ENCODE measurements at places on chromosomes 3 and 15.
A peak's percentile ranks its signal among the peaks of the same experiment; 100 is the strongest.

- no peak for DNase-seq
These were observed 63.6 kb downstream of the AAGAB start for GRCh38 chr15:67190813-67191212.

GRCh38 chr3:150577855-150578254 is 25.3 kb upstream of the SELENOT start:
- no peak for DNase-seq

- peak; percentile 77 for DNase-seq
These were observed 959 bp downstream of the SFMBT1 start for GRCh38 chr3:53044711-53045517.

DNA sequence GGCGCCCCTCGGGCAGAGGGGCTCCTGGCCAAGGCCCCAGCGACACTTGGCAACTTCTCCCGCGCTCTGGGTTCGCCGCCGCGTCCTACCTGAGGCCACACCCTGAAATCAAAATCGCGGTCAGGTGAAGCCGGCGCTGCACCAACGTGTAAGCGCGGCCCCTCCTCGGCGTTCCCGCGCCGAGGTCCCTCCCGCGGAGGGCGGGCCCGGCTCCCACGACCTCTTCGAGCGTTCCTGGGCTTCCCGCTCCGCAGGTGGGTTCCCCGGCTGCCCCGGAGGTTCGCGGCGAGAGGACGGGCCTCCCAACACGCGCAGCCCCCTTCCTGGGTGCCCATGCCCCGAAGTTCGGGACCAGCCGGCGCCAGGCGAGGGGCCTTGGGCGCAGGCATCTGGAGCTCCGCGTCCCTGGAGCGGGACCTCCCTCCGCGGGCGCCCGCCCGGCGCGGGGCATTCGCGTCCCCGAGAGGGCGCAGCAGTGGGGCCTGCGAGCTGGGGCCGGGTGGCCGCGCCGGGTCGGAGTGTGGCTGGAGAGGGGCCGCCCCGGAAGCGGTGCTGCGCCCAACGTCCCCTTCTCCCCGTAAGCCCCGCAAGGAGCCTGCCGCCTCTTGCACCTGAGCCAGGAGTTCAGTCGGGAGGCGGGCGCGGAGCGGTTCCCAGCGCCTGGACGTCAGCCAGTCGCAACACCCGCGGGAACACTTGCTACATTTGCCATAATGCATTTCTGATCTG is 13.7 kb downstream of the PAK6 start:
- DNase-seq: no peak

DNA sequence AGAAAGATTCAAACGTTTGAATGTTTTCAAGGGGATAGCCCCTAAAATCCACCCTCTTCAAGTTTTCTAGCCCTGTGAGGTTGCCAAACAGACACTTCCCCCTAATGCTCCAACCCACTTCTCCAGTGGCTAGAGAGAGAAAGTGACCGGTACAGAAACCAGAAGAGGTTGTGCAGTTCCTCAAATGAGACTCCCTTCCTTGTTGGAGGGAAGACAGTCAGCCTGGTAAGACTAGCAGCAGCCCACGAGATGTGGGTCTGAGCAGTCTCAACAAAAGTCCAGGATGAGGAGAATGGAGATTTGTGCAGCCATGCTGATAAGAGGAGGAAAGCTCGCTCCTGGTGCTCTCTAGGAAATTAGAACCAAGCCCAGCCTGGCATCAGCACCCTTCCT is 222.8 kb upstream of the TPRG1 start:
- peak; percentile 9 for DNase-seq

GRCh38 chr15:68783226-68784058 is 37.3 kb downstream of the ANP32A start:
- DNase-seq: peak; percentile 68

- DNase-seq: no peak
These were observed 3.6 kb downstream of the PLA2G4D start for GRCh38 chr15:42090781-42091180.

GRCh38 chr15:69469467-69470201 is 17.0 kb downstream of the RPLP1 start:
- no peak for DNase-seq

DNA sequence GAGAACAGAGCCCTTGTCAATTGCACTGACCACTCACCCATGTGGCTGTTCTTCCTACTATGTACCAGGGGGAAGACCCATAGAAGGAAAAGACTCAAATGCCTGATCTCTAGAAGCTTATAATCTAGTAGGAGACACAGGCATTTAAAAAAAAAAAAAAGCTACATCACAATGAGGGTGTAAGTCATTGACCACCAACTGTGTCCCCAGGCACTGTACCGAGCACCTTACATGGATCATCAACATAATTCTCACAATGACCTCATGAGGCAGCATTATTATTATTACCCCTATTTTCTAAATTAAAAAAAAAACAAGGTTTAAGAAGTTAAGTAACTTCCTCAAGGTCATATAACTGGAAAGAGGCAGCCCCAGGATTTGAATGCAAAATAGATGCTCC is 247.4 kb downstream of the SHOX2 start:
- DNase-seq: no peak

DNA sequence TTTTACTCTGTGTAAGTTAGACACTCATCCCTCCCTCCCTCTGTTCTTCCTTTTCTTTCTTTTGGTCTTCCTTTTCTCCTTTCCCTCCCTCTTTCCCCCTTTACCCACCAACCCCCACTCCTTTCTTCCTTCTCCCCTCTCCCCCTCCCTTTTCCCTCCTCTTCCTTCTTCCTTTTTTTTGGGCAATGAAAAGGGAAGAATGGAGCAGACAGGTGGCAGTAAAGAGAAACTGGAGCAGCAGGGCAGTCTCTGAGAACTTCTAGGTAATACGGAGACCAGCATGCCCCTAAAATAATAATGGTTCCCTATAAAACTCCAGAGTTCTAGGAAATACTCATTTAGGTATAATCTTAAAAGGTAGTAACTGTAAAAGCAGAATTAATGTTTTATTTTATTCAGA is 11.4 kb upstream of the GPR171 start:
- no peak for DNase-seq

DNA sequence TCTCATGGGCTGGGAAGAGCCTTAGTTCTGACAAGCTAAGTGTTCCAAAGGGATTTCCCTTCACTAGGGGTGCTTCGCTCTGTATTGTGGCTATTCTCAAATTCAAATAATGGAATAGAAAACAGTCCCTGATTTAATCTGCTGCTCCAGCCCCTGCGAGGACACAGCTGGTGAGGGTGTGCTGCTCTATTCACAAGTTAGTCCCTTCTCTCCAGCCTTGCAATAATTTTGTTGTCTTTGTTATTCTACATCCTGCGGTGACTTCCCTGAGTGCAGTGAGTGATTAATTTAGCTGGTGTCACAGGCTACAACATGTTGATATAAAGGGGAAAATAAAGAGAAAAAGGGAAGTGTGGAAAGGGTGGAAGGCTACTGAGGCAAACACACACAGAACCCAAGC is 180.5 kb upstream of the VEPH1 start:
- no peak for DNase-seq

- DNase-seq: no peak
These were observed 256.1 kb upstream of the TLE3 start for GRCh38 chr15:70353606-70354345.

DNA sequence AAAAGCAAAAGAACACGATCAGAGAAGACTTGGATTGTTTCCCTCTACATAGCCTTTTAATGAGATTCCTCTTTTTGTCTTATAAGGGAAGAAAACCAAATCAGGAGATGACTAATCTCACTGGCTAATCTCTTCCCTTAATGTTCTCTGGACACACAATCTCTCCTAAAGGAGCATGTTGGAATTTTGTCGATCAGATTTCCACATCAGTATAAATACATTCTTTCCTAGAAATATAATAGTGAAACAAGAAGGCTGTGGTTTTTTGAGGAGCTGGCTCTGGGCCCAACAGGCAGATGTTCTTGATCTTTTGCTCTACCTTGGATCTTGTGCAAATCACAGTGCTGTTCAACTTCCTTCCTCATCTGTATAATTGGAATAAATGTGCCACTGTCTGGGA is 94.0 kb downstream of the GTPBP8 start:
- DNase-seq: no peak

DNA sequence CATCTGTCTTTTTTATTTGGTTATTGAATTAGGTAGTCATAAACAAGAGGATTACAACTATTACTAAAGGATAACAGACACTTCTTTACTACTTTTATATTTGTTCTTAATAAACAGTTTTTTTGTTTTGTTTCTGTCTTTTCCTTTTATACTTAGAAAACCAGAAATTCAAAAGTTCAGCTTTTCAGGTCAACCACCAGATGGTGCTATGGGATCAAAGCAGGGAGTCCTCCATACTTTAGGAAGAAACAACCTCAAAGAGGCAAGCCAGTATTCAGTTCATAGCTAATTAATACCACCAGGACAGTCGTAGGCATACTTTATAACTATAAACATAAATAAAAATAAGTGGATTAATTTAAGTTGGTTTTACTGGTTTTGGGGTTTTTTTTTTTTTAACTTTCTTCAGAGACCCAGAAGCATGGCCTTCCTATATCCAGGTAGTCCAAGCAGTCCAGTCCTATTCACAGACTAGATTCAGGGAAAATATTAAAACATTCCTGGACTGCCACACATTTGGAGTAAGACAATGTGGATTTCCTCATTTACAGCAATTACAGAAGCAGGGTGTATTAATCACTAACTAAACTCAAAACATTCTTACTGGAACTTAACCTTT is 16.0 kb upstream of the EID1 start:
- DNase-seq: peak; percentile 70

DNA sequence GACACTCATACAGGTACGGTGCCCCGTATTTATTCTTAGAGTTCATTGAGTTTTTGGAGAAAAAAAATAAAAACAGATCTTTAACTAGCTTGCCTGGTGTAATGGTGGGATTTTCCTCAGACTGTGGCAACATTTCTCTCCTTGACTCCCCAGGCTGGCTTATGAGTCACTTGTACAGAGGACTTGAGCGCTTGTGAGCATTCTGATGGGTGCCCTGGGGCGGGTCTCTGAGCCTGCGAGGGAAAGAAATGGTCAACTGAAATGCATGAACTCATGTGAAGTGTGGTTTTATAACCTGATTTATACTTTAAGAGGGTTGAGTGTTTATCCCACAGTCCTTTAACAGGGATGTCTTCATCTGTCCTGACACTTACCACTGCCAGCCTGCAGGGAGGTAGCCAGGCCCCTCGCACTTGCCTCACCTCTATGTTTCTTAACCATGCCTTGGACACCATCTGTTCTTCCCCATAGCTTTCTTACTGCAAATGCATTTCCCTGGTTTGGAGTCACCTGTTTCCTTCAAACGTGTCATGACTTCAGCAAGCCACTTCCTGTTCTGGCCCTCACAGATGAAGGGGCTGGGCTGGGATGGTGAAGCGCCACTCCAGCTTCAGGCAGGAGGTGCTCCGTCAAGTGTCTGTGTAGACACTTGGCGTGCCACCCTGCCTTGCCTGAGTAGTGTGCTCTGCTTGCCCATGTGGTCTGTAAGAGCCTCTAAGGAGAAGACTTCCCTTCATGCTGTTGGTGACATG is 118.7 kb downstream of the PDE8A start:
- DNase-seq: peak; percentile 29

DNA sequence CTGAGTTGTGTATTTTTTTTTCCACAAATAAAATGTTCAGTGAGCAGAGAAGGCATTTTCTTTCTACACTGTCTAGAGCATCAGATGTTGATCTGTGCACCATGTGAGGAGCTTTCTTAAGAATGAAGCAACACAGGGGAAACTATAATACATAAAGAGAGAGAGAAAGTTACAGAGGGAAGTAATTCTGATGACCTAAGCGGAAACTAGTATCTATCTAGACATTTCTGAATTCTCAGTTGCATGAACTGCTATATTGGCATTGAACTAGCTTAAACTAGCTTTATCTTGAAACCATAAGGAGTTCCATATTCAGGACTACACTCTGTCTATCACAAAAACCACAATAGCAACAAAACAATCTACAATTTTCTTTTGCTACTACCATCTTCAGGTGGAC is 822.4 kb downstream of the VGLL3 start:
- DNase-seq: no peak

GRCh38 chr15:99989095-99989494 is 255.9 kb upstream of the LYSMD4 start:
- no peak for DNase-seq

GRCh38 chr15:99057020-99057419 is 47.9 kb upstream of the SYNM start:
- DNase-seq: no peak

GRCh38 chr3:155164306-155164705 is 84.2 kb downstream of the MME start:
- no peak for DNase-seq

GRCh38 chr3:124056846-124057245 is 64.9 kb upstream of the ROPN1 start:
- DNase-seq: no peak

DNA sequence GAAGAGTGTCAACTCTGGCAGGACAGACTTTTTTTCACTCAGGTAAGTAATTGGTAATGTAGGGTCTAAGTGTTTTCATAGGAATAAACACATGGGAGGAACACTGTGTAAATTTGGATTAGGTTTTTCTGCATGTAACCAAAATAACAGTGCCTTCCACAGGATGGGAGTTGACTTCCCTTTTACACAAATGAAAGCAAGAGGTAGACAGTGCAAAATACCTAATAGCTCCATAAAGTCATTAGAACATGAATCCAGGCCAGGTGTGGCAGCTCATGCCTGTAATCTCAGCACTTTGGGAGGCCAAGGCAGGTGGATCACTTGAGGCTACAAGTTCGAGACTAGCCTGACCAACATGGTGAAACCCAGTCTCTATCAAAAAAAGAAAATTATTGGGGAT is 25.5 kb upstream of the MYO1E start:
- no peak for DNase-seq

GRCh38 chr3:50575372-50575771 is 6.0 kb downstream of the HEMK1 start:
- no peak for DNase-seq

- no peak for DNase-seq
These were observed 9.5 kb downstream of the KLF13 start for GRCh38 chr15:31335989-31336592.

DNA sequence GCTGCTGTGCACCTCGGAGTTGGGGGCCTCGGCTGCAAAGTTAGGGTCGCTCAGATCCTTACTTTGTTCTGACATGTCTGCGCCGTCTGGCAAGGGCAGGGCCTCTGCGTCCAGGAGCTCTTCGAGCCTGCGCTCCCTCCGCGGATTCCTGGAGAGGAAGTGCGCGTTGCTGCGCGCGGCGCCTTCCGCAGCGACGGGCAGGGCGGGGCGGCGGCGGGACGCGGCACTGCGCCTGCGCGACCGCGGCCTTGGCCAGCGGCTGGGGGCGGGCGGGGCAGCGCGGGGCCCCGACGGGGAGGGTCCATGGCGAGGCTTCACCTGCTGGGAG is at the start of gene NDN:
Gene NDN, minus strand, starts transcription at position 163 of the 328 bp plus-strand sequence. Its CDS starts 88 bp downstream, at position 75.
- DNase-seq: no peak

- no peak for DNase-seq
These were observed 87.8 kb downstream of the P3H2 start for GRCh38 chr3:190032923-190033322.

DNA sequence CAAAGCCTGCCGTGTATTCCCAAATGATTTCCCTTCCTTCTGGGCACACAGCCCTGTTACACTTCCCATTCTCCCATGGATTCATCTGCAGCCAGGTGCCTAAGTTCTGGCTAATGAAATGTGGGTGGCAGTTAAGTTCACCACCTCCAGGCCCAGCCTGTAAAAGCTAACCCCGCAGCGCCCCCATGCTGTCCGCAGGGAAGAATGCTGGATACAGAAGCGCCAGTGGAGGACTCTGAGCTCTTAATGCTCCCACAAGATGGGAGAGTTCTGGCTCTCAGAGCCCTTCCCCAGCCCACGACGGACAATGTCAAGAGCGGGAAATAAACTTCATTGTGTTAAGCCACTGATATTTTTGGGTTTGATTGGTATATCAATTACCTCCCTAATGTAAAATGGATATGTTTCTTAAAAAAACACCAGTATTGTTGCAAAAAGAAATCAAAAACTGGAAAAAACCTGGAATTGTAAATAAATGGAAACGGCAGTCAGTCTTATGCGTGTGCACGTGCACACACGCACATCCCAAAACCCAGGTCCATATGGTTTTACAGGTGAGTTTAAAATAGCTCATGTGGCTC is 37.7 kb upstream of the FGD5 start:
- no peak for DNase-seq
